ENCODE measurements at places on chromosomes 12 and 14.

GRCh38 chr12:79360936-79361335, 329.8 kb downstream of the PAWR start:
- DNase-seq: no peak

DNA sequence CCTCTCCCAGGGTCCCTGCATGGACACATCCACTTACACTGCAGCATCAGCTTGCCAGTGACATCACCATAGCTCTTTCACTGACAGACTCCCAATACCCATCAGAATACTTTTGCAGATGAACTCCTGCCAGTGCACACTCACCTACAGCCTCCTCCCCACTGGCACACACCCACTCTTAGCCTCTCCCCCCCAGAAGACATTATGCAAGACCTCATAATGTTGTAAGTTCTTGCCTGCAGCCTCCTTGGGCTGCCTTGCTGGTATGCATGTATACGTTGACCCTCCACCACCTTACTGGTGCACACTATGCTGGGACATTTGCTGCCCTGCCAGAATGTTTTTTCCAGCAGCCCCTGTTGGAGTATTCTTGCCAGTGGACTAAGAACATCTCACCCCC, 324.2 kb downstream of the AEBP2 start:
- no peak for DNase-seq

GRCh38 chr12:117547209-117547608, 185.8 kb upstream of the NOS1 start:
- no peak for DNase-seq

- DNase-seq: peak; percentile 14
Observed at GRCh38 chr14:23005451-23006187, 4.3 kb downstream of the C14orf93 start.

GRCh38 chr12:29634057-29634456, 136.6 kb upstream of the OVCH1 start:
- DNase-seq: no peak

DNA sequence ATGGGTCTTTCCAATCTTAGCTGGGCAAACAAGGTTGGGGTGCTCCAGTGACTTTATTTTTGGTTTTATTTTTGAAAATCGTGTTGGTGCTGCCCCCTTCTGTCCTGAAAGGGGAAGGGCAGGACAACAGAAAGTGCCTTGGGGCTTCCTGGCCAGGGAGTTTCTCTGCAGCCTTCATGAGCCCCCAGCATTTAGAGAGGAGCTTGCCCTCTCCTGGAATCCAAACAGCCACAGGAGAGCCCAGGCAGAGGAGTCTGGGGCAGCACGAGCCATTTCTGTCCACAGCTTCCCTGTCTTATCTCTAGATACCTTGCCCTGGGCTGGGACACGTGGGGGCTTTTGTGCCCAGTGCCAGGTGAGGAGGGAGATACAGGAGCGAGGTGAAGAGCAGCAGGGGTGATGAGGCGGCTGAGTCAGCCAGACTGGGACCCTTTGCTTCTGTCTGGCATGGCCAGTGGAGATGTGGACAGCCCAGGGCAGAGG, 4.4 kb upstream of the C1RL start:
- DNase-seq: peak; percentile 54

DNA sequence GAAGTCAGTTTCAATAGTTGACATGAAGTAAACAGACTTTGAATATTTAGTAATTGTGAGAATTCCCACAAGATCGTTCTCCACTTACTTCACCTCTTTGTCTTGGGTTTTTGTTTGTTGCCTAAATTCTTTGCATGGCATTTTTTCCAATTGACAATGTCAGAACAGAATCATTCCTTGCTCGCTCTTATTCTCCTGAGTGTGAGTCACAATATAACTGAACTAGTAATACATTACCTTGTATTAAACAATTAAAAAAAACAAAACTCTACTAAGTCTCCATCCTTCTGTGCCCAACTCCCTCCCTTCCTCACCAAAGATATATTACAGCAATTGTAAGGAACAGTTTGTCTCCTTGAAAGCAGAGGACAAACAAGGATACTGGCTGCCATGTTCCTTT, 638.8 kb upstream of the NOVA1 start:
- no peak for DNase-seq

- DNase-seq: no peak
Observed at GRCh38 chr12:51914034-51914923, 7.0 kb downstream of the ACVRL1 start.

- DNase-seq: no peak
Observed at GRCh38 chr12:23810329-23810902, 139.1 kb downstream of the SOX5 start.

GRCh38 chr12:57224973-57225679, 4.4 kb upstream of the SHMT2 start:
- no peak for DNase-seq

- no peak for DNase-seq
Observed at GRCh38 chr12:82130762-82131161, 227.4 kb downstream of the CCDC59 start.

- no peak for DNase-seq
Observed at GRCh38 chr12:128920468-128920867, 67.2 kb downstream of the GLT1D1 start.

GRCh38 chr12:51874000-51874399, 13.9 kb upstream of the ANKRD33 start:
- no peak for DNase-seq

DNA sequence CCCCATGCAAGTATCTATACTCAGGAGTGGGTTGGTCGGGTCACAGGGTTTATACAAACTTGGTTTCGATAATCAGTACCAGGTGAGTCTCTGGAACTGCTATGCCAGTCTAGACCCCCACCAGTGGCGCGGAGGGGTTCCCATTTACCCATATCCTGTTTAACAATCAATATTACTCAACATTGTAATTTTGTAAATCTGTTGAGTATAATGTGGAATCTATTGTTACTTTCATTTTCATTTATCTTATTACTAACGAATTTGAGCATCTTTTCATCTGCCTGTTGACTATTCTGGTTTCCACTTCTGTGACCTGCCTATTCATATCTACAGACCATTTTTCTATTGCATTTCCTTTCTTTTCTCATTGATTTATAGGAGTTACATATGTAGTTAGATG, 275.2 kb upstream of the CRY1 start:
- no peak for DNase-seq

GRCh38 chr14:68365228-68365627, 427.6 kb downstream of the ZFP36L1 start:
- DNase-seq: peak; percentile 74

- DNase-seq: no peak
Observed at GRCh38 chr12:111074559-111074958, 154.2 kb upstream of the MYL2 start.

DNA sequence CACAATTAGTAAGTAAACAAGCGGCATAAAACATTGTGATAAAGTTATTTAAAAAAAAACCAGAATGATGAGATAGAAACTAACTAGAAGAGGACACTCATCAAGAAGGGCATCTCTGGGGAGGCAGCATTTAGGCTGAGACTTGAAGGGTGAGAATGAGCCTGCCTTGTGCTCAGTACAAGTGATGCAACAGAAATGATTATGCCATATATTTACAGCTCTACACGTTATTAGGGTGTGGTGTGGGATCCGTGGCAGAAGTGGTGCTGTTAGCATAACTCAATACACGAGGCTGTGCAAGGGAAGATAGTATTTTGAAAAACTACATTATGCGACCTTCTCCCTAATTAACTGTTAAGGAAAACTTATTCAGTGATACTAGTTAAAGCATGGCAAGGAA, 178.5 kb upstream of the ATF7IP start:
- no peak for DNase-seq

DNA sequence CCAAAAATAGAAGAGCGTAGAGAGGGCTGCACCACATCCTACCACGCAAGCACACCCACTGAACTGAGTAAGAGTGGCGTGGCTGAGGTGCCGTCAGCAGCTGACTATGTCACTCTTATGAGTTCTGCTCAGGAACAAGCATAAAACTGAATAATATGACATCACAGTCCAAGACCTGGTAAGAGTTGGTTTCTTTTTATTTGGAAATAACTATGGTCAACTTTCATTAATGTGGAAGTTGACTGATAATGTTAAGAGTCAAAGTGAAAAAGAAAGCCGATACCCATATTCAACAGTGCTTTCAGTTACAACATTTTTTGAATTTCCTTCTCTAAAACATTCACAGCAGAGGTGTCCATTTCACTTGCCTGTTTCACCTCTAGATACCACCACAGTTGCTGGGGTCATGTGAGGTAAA, 44.6 kb downstream of the GNS start:
- no peak for DNase-seq

- no peak for DNase-seq
Observed at GRCh38 chr12:13227191-13227590, 30.7 kb downstream of the EMP1 start.

GRCh38 chr12:77062846-77063461, 2.4 kb downstream of the E2F7 start:
- peak; percentile 41 for DNase-seq

DNA sequence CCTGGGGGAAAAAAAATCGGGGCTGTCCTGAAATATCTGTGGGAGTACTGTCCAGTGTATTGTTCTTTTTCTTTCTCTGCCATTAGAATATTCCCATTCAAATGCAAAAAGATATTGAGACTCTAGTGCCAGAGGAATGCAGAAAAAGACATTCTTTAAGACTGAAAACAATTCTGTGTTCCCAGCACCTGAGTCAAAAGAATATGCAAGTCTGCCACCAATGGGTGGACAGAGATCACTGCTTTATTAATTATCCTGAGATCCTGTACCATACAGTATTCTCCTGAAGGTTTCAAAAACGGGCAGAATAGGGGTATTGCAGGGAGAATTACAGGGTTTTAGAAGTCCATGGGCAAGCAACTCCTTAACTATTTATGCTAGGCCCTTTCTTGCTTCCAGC, 361.8 kb downstream of the C12orf50 start:
- peak; percentile 31 for DNase-seq

DNA sequence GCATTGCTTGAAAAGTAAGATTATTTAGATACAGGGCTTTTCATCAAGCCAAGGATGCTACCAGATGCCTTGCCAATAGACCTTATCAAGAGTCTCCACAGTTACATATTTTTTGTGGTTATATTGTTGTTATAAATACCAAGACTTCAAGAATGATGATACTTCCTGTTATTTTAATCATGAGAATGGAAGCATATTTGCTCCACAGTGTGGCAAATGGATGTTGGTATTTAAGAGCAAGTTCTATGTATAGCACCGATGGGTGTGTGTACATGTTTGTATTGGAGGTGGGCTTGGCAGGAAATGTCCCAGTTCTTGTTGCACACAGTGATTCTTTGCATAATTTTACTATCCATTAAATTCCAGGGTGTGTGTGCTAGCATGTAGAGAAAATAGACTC, 4.4 kb upstream of the NID2 start:
- peak; percentile 74 for DNase-seq

- DNase-seq: no peak
Observed at GRCh38 chr12:13849456-13849855, 131.9 kb downstream of the GRIN2B start.

GRCh38 chr12:89962648-89963047, 254.0 kb upstream of the ATP2B1 start:
- no peak for DNase-seq

DNA sequence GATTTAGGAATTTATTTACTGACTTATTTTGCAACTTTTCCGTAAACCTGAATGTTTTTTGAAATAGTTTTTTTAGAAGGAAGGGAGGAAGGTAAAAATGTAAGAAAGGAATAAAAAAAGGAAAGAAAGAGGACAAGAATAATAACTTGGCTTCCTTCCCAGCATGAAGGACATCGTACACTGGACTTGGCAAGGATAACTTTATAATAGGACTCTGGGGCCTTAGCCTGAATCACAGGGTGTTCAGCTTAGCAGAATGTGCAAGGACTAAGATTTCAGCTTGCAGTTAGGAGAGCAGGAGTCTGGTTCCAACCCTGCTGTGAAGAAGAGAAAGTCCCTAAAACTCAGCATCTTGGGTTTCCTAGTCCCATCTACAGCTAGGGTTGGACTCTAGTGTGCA, 1053.3 kb downstream of the VRK1 start:
- no peak for DNase-seq

DNA sequence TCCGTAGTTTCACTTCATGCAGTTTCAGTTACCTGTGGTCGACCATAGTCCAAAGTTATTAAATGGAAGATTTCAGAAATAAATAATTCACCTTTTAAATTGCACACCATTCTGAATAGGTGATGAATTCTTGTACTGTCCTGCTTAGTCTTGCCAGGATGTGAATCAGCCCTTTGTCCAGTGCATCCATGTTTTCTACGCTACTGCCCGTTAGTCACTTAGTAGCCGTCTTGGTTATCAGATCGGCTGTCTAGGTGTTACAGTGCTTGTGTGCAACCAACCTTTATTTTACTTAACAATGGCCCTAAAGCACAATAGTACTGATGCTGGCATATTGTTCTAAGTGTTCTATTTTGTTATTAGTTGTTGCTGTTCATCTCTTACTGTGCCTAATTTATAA, 146.7 kb downstream of the ACSS3 start:
- DNase-seq: no peak

DNA sequence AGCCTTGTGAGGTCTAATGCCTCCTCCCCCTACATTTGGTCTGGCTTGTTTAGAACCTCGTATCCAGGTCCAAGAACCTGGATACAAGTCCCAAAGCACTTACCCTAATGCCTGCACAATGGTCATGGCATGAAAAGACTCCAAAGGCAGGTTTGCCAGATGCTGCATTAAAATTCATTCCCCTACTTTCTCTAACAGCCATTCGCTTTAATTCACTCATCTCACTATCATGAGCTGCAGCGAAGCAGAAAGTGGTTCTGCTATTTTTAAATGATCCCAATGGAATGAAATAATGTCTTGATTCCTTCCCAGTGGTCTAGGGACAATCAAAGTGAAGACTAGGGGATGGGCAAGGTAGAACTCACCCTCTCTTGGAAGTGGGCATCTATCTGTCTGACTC, 72.5 kb upstream of the MAX start:
- DNase-seq: no peak

DNA sequence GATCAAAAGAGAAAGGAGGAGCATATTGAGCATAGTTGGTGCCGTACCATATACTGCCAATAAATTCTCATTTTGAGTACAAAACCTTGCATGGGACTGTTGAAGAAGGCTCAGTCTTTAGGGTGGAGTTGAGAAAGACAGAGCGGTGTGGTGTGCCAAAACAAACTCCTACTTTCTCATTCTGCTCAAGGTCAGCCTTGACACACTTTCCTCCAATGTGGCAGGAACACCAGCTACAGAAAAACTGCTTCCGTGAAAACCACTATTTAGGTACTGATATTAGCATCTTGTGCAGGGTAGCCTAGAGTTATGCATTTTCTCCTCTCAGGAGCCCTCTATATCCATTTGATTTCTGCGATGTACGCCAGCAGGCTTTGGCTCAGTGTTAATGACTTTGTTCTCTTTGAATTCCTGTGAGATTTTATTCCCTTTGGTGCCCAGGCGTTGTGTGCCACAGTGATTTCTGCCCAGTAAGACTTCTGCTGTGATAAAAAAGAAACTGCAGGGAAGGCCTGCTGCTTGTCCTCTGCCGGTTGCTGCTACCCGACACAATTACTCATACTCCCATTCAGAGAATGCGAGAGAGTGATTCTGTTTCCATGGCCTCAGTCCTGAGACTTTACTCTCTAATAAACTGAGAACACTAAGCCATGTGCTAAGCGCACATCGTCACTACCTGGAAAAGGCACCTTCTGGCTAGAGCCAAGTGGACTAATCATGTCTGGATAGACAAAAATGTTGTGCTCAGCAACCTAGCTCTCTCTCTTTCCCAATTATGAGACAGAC, 88.3 kb upstream of the MDM1 start:
- no peak for DNase-seq

- DNase-seq: no peak
Observed at GRCh38 chr12:116400636-116401372, 123.3 kb upstream of the MED13L start.
